Frontal cortex (tissue), 4 donors: ENCODE measurements at places on chromosomes 16 and 17.

GRCh38 chr17:16975744-16976625, 4.1 kb upstream of the TNFRSF13B start:
- DNase-seq = no peak

- peak; percentile 89 for DNase-seq
Observed at GRCh38 chr16:709566-710499, 4.2 kb upstream of the FBXL16 start.

- peak; percentile 69 for DNase-seq
Observed at GRCh38 chr16:67029254-67030096, 526 bp downstream of the CBFB start.

DNA sequence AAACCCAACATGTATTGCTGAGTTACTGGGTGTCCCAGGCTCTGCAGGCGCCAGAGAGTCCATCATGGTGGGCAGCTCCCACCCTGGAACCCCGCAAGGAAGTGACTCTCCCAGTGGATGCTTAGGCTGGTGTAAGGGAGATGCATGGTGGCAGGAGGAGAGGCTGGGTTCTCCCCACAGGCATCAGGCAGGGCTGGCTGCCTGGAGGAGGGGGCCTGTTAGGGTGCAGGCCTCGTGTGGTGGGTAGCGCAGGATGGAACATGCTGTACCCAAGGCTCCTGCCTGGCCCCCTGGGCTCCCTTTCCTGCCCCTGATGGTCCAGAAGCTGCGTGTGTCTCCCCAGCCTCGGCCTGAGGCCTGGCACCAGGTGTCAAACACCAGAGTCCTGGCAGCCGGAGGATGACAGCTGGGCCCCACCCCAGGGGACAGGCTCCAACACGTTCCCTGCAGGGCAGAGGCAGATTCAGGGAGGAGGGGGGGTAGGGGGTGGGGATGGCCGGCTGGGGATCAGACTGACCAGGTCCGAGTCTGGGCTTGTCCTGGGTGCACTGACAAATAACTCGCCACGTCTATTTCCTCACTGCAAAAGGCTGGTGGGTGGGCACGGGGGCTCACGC, 40.2 kb upstream of the CIBAR2 start:
- DNase-seq = no peak

GRCh38 chr17:59299400-59300092, 31.9 kb upstream of the YPEL2 start:
- no peak for DNase-seq
